ENCODE measurements at places on chromosomes 2 and 18.

GRCh38 chr2:181183878-181184542, 203.6 kb downstream of the UBE2E3 start:
- no peak overlapping the region for H3K4me3 ChIP-seq
- H3K4me1 ChIP-seq = no peaks in the 10 kb centered on the region
- no peaks in the 10 kb centered on the region for H3K27me3 ChIP-seq
- H3K27ac ChIP-seq = no peak overlapping the region

GRCh38 chr2:14861181-14861580, 228.7 kb downstream of the LRATD1 start:
- H3K27me3 ChIP-seq = no peaks in the 10 kb centered on the region
- DNase-seq = no peak
- no peak overlapping the region for H3K4me3 ChIP-seq

DNA sequence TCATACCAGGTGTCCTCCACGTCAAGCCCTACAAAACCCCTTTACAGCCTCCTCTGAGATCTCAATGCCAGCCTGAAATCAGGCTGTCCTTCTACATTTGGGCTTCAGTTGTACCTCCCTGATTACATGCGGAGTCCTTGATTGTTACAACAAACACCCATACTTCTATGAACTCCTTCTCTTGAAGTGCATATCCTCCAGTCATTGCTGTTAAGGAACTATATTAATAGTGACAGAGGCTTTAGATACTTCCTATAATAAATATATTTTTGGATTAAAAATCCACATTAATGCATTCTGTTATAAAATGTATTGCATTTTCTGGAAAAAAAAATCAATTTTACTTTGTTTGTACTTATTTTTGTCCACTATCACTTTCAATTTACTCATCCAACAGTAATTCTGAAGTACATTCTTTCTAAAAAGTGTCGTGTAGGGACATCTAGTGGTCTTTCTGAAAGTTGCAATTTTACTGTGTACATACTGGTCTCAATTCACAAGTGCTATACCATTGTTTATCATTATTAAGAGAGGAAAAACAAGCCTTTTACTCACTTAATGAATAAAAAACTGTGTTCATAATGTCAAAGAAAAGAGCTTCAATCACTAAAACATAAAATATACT, 316.4 kb downstream of the DSEL start:
- H3K27me3 ChIP-seq = no peaks in the 10 kb centered on the region
- H3K4me3 ChIP-seq = no peak overlapping the region
- DNase-seq = peak; percentile 5
- no peaks in the 10 kb centered on the region for H3K4me1 ChIP-seq
- no peak overlapping the region for H3K27ac ChIP-seq

- DNase-seq = no peak
- H3K4me3 ChIP-seq = peak within 1 kb of the TSS; percentile 43
- H3K4me1 ChIP-seq = peaks cover 8% of the 10 kb centered on the region
- H3K27ac ChIP-seq = no peak within 1 kb of the TSS
Measured at GRCh38 chr2:16665748-16666448, at the start of gene CYRIA. Gene CYRIA, minus strand, starts transcription at chr2:16665834. Its CDS starts 77,715 bp downstream, at chr2:16588119.

DNA sequence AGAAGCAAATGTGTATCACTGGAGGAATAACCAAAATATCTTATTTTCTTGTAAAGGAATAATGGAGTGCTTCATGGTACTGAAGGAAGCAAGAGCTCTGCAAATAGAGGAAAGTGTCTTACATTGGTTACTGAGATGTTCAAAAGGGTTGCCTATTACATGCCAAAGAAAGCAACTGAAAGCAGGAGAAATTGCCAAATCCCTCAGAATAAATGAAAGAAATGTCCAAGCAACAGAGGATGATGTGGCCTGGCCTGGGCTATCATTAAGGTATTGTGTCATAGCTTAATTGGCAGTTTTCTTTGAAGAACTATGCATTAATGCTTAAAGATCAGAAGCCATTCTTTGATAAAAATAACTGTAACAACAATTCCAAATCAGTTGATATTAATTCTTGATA, 173.7 kb downstream of the RAB3GAP1 start:
- H3K4me1 ChIP-seq = no peaks in the 10 kb centered on the region
- no peaks in the 10 kb centered on the region for H3K27me3 ChIP-seq
- no peak overlapping the region for H3K27ac ChIP-seq
- H3K36me3 ChIP-seq = no peaks in the 10 kb centered on the region
- H3K4me3 ChIP-seq = no peak overlapping the region
- DNase-seq = no peak

DNA sequence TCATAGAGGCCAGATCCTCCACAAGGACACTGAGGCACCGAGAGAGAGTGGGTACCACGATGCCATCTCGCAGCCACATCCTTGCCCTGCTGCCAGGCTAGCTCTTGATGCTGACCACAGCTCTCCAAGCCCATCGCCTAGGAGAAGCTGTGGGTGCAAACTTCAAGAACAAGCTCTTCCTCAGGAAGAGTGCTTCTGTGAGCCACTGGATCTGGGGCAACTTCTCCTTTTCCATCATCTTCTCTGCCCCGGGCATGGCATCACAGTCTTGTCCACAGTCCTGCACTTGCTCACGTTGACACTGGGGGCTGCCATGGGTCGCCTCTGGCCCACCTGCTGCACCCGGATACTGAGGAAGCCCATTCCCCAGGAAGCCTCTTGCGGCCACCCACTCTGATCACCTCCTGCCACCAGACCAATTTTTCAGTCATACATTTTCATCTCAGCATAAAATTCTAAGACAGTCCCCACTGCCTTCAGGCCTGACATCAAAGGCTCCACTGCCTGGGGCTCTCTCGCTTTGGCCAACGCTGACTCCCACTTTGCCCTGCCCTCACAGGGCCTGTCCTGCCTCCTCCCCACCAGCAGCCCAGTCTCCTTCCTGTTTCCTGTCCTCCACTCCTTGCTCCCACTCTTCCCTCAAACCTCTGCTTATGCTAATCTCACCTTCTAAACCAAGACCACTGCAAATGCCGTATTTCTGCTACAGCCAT, 243.9 kb downstream of the AFF3 start:
- no peak overlapping the region for H3K27ac ChIP-seq
- DNase-seq = no peak
- H3K27me3 ChIP-seq = no peaks in the 10 kb centered on the region
- H3K4me1 ChIP-seq = no peaks in the 10 kb centered on the region
- H3K4me3 ChIP-seq = no peak overlapping the region

DNA sequence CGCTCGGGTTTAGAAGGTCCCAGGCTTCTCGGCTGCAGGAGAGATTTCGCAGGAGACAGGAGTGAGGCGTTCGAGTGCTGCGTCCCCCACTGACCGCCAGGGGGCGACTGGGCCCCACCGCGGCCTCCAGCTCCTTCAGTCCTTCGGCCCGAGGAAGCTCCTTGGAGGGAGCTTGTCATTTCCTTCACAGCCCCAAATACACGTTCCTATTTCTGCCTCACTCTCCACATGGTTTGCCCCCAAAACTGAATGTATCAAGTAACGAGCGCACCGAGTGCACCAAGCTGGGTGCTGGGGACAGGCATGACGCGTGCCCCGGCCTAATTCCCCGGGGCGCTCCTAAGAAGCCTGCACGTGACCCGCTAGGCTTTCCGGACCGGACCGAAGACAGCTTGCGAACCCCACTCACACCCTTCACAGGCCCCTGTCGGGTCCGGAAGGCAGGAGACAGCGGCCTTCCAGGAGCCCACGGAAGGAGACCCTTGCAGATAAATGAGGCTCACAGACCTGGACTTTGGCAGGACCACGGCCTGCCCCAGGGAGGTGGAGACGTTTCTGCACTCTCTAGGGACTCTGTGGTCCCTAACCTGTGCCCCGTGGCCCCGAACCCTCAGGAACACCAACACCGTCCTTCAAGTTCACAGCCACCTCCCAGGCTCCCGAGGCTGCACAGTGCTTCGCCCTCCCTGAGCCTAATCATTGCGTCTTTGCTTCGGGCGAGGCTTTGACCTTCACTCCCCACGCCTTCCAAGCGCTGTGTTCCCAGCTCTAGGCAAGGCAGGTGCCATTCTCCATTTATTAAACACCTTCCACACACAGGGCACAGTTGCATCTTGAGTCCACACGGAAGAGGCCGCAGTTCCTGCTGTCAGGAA, 13.0 kb upstream of the FAHD2A start:
- no peak for DNase-seq
- H3K27me3 ChIP-seq = no peaks in the 10 kb centered on the region
- no peak overlapping the region for H3K4me3 ChIP-seq
- peaks cover 3% of the 10 kb centered on the region for H3K4me1 ChIP-seq
- H3K27ac ChIP-seq = no peak overlapping the region

- H3K36me3 ChIP-seq = no peaks in the 10 kb centered on the region
- H3K27me3 ChIP-seq = no peaks in the 10 kb centered on the region
- no peak for DNase-seq
- peak overlapping the region; percentile 88 for H3K4me3 ChIP-seq
- peaks cover 15% of the 10 kb centered on the region for H3K4me1 ChIP-seq
- H3K27ac ChIP-seq = peak overlapping the region; percentile 30
Measured at GRCh38 chr2:19989342-19989666, 601 bp downstream of the WDR35 start.

- DNase-seq = no peak
- no peaks in the 10 kb centered on the region for H3K36me3 ChIP-seq
- H3K4me1 ChIP-seq = no peaks in the 10 kb centered on the region
- H3K27me3 ChIP-seq = no peaks in the 10 kb centered on the region
Measured at GRCh38 chr2:207066791-207067460, 98.8 kb downstream of the KLF7 start.

DNA sequence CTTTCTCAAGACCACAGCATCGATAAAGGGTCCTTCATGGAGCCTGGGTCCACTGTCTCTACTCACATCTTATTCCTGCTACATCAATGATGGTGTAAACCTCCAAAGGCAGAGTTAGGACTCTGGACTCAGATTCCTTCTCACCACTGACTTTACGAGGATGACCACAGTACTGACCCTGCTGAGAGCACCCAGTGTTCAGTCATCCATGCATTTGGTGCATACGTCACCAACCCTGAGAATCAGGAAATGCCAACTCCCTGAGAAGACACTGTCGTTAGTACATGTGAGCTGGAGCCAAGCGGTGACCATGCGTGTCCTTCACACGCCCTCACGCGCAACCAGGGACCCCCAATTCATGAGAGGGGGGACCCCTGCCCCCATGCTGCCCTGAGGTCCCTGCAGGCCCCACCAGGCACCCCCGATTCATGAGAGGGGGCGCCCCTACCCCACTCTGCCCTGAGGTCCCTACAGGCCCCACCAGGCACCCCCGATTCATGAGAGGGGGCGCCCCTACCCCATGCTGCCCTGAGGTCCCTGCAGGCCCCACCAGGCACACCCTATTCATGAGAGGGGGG, 178.4 kb upstream of the TPO start:
- no peak overlapping the region for H3K4me3 ChIP-seq
- no peak overlapping the region for H3K27ac ChIP-seq
- H3K36me3 ChIP-seq = no peaks in the 10 kb centered on the region
- no peak for DNase-seq
- H3K27me3 ChIP-seq = no peaks in the 10 kb centered on the region
- no peaks in the 10 kb centered on the region for H3K4me1 ChIP-seq

DNA sequence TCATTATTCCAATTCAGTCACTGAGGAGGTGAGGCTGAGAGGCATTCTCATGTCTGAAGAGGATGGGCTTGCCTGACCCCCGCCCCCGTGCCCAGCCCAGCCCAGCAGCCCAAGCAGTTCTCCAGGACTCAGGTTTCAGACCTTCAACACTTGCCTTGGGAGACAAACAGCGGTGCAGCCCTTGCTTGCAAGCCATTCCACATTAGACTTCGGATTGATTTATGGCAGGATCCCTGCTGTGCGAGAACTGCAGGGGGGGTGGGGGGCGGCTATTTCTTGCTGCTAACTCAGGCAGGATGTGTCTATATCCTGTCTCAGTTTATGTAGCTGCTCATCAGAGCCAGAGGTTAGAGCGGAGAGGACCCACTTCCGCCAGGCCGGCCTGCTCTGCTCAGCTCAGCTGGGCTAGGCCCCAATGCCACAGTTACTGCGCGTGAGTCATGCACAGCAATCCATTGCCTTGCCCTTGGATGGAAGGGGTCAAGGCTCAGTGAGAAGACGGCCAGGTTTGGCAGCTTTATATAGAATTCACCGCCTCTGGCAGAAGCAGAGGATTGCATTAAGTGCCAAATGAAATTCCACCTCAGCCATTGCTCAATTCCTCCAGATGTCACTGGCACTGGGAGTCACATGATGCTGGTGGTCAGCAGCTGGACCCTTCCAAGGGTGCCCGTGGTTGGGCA, 1.8 kb downstream of the GYPC start:
- H3K4me1 ChIP-seq = no peaks in the 10 kb centered on the region
- DNase-seq = no peak
- H3K4me3 ChIP-seq = no peak overlapping the region
- peaks cover 8% of the 10 kb centered on the region for H3K27me3 ChIP-seq

DNA sequence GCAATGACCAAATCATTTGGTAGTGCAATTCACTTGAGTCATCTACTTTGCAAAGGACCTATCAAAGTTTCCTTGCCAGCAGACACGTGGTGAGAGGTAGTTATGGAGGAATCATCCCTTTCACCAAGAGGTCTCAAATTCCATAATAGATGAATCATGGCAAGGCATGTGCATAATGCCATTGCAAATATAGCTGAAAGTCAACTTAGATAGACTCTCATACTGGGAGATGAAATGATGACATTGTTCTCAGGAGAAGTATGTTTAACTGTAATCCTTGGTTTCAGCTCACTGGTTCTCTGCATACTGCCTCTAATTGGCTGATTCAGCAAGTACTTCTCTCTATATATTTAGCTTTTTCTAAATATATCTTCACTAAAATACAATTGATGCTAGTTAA, 57.2 kb downstream of the CALCRL start:
- peak; percentile 49 for DNase-seq
- H3K27ac ChIP-seq = no peak overlapping the region
- H3K36me3 ChIP-seq = no peaks in the 10 kb centered on the region
- no peak overlapping the region for H3K4me3 ChIP-seq
- H3K4me1 ChIP-seq = peaks cover 10% of the 10 kb centered on the region
- no peaks in the 10 kb centered on the region for H3K27me3 ChIP-seq

All from keratinocyte (primary cell).